ENCODE measurements at places on chromosomes 11 and 22. TPM values are rescaled to one million over a fixed set of nuclear protein-coding genes. Genes with fewer than 3 reads are reported as not detected.

DNA sequence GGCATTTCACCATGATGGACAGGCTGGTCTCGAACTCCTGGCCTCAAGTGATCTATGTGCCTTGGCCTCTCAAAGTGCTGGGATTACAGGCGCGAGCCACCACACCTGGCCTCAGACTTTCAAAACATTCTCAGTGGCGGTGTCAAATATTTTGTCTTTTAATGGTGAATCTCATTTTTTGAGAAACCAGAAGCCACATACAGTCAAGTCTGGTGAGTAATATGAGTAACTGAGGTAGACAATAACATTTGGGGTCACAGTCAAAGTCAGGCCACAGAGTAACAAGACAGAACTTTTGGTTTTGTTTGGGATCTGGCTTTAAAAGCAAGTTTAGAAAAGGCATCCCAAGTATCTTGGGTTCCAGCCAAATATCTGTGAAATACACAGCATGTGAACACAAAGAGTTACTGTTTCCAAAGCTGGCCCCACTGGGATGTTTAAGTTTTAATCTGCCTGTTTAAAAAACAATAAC, 5.6 kb upstream of the TMA7B start:
- DNase-seq: peak; percentile 48

DNA sequence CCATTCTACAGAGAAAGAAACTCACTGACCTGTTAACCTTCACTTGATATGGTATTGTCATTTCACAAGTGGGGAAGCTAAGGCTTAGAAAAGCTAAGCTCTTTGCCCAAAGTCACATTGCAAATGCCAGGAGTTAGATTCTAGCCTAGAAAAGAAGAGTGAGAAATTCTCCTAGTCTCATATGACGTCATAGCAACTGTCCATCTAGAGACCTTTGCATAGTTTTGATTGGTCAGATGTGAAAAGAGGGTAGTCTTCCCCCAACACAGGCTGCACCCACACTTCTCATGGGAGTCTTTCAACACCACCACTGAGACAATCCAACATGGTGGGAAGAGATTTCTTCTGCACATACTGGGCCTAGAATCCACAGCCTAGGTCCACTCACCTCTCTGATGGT, 197.9 kb downstream of the NTM start:
- DNase-seq: no peak

DNA sequence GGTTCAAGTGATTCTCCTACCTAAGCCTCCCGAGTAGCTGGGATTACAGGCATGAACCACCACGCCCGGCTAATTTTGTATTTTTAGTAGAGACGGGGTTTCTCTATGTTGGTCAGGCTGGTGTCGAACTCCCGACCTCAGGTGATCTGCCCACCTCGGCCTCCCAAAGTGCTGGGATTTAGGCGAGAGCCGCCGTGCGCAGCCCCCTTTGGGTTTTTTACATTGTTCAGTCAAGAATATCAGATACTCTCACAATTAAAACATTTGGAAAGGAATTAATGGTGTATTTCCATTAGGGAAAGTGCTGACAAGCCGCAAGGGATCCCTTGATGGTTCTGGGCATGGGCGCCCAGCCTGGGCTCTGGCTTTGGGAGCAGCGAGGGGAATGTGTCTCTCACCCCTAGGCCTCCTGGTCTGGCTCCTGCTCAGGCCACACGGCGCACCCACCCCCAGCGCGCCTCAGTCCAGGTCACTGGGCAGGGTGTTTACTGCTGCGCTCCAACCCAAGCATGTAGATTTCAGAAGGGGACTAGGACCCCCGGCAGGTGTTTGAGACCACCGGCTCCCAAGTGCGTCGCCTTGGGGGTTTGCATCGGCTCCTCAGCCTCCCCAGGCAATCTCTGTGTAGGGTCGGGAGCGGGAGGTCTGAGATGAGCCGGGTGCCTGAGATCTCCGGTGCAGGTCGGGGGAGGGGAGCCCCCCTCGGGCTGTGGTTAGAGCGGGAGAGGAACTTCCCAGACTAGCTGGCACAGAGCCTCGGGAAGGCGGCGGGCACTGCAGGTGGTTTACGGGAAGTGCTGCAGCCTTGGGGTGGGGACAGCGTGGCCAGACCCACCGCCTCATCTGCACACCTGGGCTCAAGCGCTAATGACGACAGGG, 809 bp upstream of the IRF7 start:
- DNase-seq: peak; percentile 58

GRCh38 chr11:58958500-58958899, 19.2 kb downstream of the GLYATL1 start:
- no peak for DNase-seq

DNA sequence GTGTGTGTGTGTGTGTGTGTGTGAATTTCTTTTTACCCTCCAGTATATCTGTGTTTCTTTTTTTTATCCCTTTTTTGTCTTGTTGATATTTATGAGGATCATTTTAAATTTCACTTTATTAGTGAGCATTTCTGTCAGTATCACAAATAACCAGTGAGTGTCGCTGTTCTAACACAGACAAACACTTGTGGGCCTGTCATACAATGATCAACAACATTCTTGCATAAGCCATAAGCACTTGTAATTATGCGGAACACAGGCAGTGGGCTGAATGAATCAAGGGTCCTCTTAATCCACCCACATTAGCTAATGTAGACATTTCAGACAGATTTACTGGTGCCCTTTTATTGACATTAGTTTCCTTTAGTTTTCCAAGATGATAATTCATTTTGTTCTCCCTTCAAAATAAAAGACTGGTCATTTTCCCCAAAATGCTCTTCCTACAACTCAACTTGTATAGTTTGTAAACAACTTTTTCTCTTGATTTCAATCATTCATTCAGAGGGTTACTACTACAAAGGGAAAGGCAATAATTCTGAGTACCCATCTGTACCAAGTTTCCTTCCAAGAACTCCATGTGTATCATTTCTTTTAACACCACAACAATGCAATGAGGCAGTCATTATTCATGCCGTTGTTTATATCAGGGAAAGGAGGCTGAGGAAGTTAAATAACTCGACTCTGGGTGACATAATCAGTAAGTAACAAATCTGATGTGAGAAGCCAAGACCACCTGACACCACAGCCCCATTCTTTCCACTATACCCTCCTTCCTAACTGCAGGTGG, 34.5 kb upstream of the ANO3 start:
- DNase-seq: peak; percentile 74

GRCh38 chr22:50544078-50544745, 1.5 kb upstream of the KLHDC7B start:
- DNase-seq: peak; percentile 36

- no peak for DNase-seq
Observed at GRCh38 chr11:18390088-18390487, 4.3 kb upstream of the LDHA start.

The RAG2 gene
- 0.40 TPM for polyA plus RNA-seq

Measured in left lung (tissue), 14 donors.